ENCODE measurements at places on chromosomes 6 and 20. TPM values are rescaled to one million over a fixed set of nuclear protein-coding genes. Genes with fewer than 3 reads are reported as not detected.
A peak's percentile ranks its signal among the peaks of the same experiment; 100 is the strongest.

DNA sequence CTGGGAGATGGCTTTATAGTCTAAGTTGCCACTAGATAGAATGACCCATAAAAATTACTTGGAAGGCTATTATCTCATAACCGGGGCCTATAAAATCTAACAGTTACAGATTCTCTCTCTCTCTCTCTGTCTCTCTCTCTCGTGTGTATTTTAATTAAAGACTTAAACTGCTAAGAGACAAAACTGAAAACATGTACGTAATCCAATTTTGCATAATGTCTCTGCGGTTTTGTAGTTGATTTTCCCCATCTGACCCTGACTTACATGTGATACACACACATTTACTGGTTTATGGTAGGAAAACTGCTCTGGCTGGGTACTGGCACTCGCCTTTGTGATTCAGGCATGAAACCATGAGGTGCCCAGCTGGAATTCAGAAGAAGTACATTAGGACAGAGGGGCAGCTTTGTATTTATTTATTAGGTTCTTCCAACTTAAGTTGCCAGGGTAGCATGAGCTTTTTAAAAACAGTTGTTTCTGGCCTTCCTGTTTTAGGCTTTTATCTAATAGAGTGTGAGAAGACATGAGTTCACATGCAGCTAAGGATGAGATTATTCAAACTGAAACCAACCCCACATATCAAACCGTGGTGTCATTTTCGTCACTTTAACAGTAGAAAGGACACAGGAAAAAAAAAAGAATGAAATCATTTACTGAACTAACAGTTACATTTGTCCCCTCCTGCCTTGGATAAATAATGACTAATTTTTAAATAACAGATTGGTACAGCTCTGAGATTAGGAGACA, 182.5 kb downstream of the GMPR start:
- DNase-seq = no peak

- DNase-seq = no peak
These were observed 19.1 kb downstream of the TFAP2B start for GRCh38 chr6:50837589-50838445.

DNA sequence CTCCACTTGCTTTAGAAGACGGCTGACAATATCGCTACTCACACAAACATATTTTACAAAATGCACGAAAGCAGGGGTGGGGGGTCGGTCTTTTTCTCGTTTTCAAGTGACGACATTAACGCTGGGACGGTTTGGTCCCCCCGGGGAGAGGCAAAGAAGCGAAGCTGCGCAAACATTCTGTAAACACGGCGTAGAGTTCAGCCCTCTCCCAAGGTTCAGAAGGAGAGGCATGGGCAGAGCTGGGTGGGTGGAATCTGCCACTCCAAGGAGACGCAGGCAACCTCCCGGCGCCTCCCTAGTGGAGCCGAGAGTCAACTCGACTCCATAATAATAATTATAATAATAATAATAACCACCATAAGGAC, 2.4 kb downstream of the NKX2-2 start:
- no peak for DNase-seq

DNA sequence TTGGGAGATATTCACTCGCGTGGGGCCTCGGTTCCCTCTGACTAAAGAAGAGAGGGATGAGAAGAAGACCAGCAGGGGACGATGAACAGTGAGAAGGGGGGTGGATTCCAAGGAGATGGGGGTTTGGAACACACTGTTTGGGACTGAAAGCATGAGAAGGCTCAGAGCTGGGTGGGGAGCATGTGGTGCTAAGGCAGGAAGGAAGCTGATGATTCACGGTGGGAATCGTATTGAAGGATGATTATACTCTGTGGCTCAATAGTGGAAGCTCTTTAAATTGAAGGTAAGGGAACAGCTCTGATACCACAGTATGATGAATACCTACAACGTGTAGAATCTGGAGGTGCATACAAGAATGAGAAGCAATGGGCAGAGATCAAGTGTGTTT, 117.5 kb upstream of the KCNK16 start:
- peak; percentile 58 for DNase-seq

- no peak for DNase-seq
These were observed 505.3 kb downstream of the MMUT start for GRCh38 chr6:48957781-48958180.

- no peak for DNase-seq
These were observed 100.2 kb upstream of the POPDC3 start for GRCh38 chr6:105280033-105280432.

GRCh38 chr20:3245711-3246110, 6.7 kb upstream of the SLC4A11 start:
- no peak for DNase-seq

The PARD6B gene
- total RNA-seq = 26.0 TPM

The RBPJL gene
- total RNA-seq = not detected

The HTR1B gene
- total RNA-seq = not detected

DNA sequence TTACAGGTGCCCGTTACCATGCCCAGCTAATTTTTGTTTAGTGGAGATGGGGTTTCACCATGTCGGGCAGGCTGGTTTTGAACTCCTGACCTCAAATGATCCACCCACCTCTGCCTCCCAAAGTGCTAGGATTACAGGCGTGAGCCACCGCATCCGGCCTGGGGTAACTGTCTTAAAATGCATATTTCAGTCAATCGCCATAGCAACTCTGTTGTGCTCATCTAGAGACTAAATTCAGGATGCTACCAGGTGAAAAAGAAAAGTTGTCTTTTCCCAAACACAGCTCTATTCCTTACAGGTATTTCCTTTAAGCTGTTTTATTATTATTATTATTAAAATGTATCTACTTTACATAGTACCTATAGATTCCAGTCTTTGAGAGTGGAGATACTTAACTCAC, 66.6 kb downstream of the RNF182 start:
- no peak for DNase-seq

- DNase-seq = no peak
These were observed 153.2 kb downstream of the CDKAL1 start for GRCh38 chr6:20687494-20687893.

DNA sequence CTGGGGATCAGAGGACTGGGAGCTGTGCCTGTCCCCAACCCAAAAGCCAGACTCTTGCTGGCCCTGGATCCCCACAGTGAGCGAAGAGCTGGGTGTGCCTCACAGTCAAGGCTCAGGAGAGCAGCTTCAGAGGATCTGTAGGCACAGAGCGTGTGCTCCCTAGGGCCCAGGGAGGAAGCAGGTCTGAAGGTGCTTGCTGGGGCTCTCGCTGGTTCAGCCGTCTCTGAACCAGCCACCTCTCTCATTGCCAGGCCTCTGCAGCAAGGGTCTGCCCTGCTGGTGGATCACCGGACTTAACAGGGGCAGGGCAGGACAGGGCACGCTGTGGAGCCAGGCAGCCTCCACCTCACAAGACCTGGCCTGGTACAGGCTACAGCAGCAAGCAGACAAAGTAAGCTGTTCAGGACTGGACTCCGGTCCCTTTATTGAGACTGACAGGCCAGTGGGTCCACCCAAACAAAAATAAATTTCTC, 13.8 kb downstream of the PCIF1 start:
- DNase-seq = no peak

The HCRTR2 gene
- not detected for total RNA-seq

DNA sequence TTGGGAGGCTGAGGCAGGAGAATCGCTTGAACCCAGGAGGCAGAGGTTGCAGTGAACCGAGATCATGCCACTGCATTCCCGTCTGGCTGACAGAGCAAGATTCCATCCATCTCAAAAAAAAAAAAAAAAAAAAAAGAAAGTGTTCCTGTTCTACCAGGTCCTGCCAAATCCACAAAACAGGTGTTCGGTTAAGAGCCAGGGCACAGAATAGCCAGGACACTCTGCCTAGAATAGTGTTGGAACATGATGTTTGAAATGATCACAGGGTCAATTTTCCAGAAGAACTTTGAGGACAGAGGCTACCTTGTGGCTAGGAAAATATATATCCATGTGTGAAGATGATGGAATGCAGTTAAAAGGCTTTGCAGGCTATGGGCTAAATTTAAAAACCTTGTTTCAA, 63.6 kb upstream of the TRAF3IP2 start:
- no peak for DNase-seq

GRCh38 chr20:34862724-34863123, 9.9 kb downstream of the GGT7 start:
- no peak for DNase-seq

- no peak for DNase-seq
These were observed 20.9 kb downstream of the LMBRD1 start for GRCh38 chr6:69775941-69776340.

The MYB gene
- 2.7 TPM for total RNA-seq

The TMEM239 gene
- not detected for total RNA-seq

GRCh38 chr6:38510205-38510604, 129.5 kb downstream of the BTBD9 start:
- peak; percentile 35 for DNase-seq

DNA sequence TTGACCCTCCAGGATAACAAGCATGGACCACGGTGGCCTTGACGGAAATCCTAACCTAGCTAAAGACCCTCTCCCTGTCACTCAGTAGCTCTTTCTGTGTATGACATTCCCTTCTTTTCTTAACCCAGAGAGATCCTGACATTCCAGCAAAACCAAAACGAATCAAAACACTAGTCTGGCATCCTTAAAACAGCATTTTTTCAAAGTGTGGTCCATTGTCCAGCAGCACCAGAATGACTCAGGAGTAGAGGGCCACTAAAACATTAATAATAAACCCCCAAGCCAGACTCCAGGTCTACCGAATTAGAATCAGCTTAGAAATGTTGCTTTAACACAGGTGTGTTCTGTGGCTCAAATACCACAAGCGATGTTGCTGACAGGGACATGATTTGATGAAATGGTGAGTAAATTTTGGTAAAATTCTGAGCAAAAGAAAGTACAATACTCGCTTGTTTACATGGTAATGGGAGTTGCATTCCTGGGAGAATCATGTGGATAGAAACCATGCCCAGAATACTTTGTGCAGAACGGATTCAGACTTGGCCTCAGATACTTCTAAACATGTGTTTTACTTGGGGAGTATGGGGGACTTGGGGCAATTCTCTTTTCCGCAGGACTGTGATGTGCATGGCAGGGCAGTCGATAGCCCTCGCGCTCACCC, 174.2 kb upstream of the KCNG1 start:
- no peak for DNase-seq

The MATN4 gene
- total RNA-seq = not detected

DNA sequence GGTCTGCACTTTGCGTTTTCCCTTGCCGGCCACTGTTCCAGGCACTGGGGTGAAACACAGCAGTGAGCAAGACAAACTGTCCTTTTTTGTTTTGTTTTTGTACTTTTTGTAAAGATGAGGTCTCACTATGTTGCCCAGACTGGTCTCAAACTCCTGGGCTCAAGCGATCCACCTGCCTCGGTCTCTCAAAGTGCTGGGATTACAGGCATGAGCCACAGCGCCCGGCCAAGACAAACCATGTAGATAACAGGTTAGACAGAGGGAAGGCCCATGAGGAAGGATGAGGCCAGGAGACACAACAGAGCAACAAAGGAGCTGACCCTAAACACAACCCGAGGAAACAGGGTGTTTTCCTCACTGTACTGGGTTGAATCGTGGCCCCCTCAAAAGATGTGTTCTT, 165.4 kb downstream of the NFATC2 start:
- DNase-seq = no peak

The CTCFL gene
- total RNA-seq = 0.06 TPM

GRCh38 chr20:63032861-63033793, 26.4 kb upstream of the BHLHE23 start:
- DNase-seq = no peak

The ZNF451 gene
- 41.9 TPM for total RNA-seq

The COL9A3 gene
- total RNA-seq = 6.1 TPM

DNA sequence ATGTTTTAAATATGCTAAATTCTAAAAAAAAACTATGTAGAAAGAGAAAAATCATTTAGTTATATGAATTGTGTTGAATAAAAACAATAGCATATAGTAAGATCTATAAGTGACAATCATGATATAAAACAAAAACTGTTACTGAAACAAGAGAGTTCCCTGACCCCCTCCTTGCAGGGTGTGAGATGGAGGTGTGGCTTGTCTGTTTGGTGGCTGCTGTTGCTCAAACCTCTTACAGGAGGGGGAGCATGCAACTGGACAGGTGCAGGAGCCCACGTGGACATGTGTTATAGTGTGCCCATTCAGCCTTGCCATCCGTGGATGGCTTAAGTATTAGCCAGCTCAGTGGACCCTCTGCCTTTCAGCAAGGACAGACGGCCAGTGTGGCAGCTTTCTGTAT, 206.7 kb downstream of the MOXD1 start:
- no peak for DNase-seq
